ENCODE measurements at places on chromosomes 4 and X. TPM values are rescaled to one million over a fixed set of nuclear protein-coding genes. Genes with fewer than 3 reads are reported as not detected.

The RS1 gene
- not detected for total RNA-seq

The CITED1 gene
- total RNA-seq, result not detected

The SFRP2 gene
- not detected for total RNA-seq

GRCh38 chr4:151152028-151152427, 52.6 kb downstream of the RPS3A start:
- no peak for DNase-seq

- DNase-seq, result no peak
These were observed 44.6 kb downstream of the CXorf58 start for GRCh38 chrX:23952391-23952790.

DNA sequence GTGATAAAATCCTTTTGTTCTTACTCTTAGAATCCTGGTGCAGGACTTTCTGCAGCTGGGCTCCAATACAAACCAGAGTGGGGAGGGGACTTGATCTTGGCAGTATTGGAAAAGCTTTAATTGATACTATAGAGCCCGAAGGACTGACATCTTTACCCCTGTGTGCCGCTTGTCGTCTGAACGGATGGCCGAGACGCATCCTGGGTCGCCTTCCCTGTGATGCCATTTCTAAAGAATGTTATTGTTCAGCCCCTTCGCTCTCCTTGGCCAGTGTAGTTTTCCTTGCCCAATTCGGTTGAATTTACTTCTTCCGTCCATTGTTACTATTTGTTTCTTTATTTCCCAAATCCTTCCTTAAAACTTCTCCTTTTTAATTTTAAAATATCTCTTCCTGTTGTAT, 80.9 kb downstream of the CLDN34 start:
- DNase-seq, result no peak

GRCh38 chr4:87041141-87041540, 106.3 kb downstream of the AFF1 start:
- no peak for DNase-seq

- DNase-seq, result no peak
These were observed 62.8 kb downstream of the DHX15 start for GRCh38 chr4:24521544-24521943.

- no peak for DNase-seq
These were observed 40.4 kb upstream of the BRS3 start for GRCh38 chrX:136447308-136447707.

GRCh38 chrX:56812515-56813105, 83.6 kb downstream of the NBDY start:
- DNase-seq, result no peak

DNA sequence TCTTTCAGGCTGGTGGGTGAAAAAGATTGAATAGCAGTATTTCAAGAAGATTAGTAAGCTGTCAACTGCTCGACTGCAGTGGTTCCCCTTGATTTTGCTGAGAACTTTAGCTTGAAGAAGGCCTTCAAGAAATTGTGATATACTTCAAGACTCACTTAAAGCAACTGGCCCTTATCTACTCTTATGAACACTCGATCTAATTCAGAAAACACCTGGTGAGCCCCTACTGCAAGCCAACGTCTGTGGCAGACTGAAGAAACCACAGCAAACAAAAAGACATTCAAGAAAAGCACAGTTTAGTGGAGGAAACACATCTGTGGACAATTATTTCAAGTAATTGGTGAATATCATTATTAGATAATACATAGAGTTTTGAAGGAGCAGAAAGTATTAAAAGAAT, 119.0 kb downstream of the INPP4B start:
- DNase-seq, result no peak

GRCh38 chrX:63128509-63128908, 222.6 kb downstream of the SPIN4 start:
- no peak for DNase-seq

GRCh38 chr4:55575513-55575912, 16.5 kb downstream of the PDCL2 start:
- no peak for DNase-seq

DNA sequence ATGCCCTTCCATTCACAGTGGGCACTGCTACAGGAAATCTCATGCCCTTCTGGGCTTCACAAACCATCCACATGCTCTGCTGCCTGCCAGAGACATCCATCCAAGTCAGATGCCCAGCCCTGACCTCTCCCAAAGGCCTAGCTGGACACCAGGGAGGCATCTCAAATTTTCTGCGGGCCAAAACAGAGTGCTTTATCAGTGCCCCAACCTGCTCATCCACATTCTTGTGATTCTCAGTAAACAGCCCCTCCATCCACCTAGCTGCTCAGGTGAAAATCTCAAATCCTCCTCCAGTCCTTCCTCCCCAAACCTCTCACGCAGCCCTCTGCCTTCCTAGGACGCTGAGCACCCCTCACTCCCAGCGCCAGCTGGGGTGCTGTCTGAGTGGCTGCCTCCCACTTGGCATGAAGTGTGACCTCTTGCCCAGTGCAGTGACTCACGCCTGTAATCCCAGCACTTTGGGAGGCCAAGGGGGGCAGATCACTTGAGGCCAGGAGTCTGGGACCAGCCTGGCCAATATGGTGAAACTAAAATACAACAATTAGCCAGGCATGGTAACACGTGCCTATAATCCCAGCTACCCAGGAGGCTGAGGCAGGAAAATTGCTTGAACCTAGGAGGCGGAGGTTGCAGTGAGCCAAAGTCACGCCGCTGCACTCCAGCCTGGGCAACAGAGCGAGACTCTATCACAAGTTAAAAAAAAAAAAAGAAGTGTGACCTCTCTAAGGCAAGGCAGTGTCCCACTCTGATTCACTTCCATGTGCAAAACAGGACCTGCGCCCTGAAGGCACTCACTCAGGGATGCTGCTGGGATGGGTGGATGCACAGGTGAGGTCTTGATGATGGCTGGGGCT, 1.7 kb upstream of the AFAP1 start:
- DNase-seq, result no peak

DNA sequence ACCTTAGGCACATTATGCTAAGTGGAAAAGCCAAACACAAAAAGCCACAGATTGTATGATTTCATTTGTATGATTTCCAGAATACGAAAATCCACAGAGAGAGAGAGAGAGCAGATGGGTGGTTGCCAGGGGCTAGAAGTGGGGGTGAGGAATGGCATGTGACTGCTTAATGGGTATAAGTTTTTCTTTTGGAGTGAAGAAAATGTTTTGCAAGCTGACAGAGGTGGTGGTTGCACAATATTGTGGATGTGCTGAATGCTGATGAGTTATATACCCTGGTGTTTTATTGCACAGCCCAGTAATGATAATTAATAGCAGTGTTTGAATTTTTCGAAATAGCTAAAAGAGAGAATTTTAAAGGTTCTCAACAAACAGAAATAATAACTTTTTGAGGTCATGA, 386.1 kb upstream of the HS3ST1 start:
- DNase-seq, result no peak
